ENCODE measurements at places on chromosomes 3 and 15.

DNA sequence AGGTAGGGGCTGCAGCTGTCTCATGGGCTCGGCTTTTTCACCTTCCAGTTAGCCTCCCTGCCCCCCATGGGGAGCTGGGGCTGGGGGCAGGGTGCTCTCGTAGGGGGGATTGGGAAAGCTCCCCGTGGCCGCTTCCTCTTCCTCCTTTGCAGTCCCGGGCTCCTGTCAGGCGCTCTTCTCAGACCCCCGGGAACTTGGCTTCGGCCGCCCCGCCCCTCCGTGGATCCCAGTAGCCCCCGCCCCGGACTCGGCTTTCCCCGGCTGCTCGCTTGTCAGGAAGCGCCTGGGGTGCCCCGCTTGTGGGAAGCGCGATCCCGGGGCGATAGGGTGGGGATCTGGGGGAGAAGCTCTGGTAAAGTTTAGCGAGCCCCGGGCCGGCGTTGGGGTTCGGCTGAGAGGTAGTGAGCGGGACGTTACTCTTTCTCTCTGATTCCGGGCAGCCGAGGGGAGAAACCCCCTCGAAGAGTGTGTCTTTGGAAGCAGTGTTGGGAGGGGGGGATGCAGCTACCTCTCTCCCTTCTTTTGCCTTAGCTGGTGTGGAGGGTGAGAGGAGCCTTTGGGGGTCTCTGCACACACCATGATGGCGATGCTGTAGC, 611 bp downstream of the PIAS1 start:
- 0 out of 3 replicates have a peak, but pooled peaks cover 1% of the 10 kb centered on the region for H3K36me3 ChIP-seq
- DNase-seq, result peak; percentile 44
- peaks cover 51% of the 10 kb centered on the region for H3K4me1 ChIP-seq

DNA sequence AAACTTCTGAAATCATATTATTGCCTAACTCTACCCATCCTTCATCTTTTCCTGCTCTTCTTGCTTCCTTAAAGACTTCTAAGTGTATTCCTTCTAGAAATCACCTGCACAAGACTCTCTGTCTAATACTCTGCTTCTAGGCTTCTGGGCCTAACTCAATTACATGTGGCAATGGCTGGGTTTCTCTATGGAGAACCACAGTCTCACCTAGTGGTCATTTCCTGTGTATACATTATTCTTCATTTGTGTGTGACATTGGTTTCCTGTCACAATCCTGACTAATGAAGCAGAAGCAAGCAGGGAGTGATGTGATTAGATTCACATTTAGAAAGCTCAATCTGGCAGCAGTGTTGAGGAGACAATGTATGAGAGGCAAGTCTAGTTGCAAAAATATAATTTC, 16.9 kb upstream of the CLDN1 start:
- peak; percentile 37 for DNase-seq
- H3K4me1 ChIP-seq, result peaks cover 30% of the 10 kb centered on the region
- no peaks in the 10 kb centered on the region for H3K27me3 ChIP-seq
- H3K4me3 ChIP-seq, result no peak overlapping the region
- H3K27ac ChIP-seq, result no peak overlapping the region

GRCh38 chr15:82315519-82316246, 33.6 kb downstream of the GOLGA6L10 start:
- no peaks in the 10 kb centered on the region for H3K36me3 ChIP-seq
- no peak overlapping the region for H3K27ac ChIP-seq
- no peaks in the 10 kb centered on the region for H3K4me1 ChIP-seq
- no peak overlapping the region for H3K4me3 ChIP-seq
- no peak for DNase-seq
- peaks cover 12% of the 10 kb centered on the region for H3K27me3 ChIP-seq

- no peaks in the 10 kb centered on the region for H3K36me3 ChIP-seq
- H3K4me1 ChIP-seq, result peaks cover 53% of the 10 kb centered on the region
- H3K27me3 ChIP-seq, result no peaks in the 10 kb centered on the region
- H3K27ac ChIP-seq, result peak overlapping the region; percentile 45
- no peak overlapping the region for H3K4me3 ChIP-seq
Observed at GRCh38 chr15:67611370-67612369, 69.2 kb downstream of the MAP2K5 start.

DNA sequence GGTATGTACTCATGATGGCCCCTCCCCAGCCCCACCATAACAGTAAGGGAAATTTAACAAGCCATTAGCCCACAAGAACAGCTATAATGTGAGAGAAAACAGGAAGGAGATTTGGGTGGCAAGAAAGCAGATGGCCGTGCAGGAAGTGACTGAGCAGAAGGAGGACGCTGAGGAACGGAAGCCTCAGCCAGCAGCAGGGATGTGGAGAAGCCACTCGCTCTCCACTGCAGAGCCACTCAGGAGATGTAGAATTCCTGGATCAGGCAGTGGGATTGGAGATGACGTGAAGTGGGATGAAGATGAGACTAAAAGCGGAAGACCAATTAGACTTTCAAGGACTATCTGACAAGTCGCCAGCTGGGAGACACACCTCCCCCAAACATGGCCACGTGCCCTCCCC, 31.2 kb downstream of the PRR23E start:
- H3K4me1 ChIP-seq, result peaks cover 13% of the 10 kb centered on the region
- H3K27ac ChIP-seq, result no peak overlapping the region
- H3K4me3 ChIP-seq, result no peak overlapping the region

DNA sequence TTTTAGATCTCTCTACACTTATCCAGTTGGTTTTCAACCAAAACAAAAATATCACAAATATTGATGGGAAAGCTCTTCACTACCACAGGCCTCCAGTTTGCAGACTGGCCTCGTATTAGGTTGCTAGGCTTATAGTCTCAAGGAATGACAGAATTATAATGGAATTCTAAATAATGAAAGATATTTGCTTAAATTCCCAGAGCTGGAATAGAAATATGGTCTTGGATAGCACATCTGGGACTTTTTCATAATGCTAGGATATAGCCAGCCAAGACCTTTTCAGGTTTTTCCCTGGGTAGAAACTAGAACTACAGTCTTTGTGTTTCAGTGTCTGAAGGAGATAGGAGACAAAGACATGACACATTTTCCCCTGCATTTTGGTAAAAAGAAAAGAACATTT, 121.9 kb upstream of the STAC start:
- H3K27me3 ChIP-seq, result no peaks in the 10 kb centered on the region
- no peaks in the 10 kb centered on the region for H3K4me1 ChIP-seq
- no peak overlapping the region for H3K4me3 ChIP-seq
- no peaks in the 10 kb centered on the region for H3K36me3 ChIP-seq

DNA sequence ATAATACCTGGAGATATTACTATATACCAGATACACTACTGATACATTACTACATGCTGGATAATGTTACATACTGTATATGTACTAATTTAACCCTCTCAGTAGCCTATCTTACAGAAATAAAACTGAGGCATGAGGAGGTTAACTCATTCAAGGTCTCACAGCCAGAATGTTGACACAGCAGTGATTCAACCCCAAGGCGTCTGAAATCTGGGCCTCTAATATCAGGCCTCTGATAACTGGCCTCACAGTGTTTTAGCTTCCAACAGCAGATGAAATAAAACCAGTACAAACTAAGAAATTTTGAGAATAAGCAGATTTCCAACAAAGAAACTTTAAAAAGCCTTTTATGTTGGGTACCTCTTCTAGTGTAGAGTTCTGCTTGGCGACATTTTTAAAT, 23.4 kb downstream of the DZIP1L start:
- no peak overlapping the region for H3K4me3 ChIP-seq
- no peaks in the 10 kb centered on the region for H3K27me3 ChIP-seq
- H3K4me1 ChIP-seq, result no peaks in the 10 kb centered on the region
- no peak for DNase-seq
- H3K36me3 ChIP-seq, result no peaks in the 10 kb centered on the region

- no peaks in the 10 kb centered on the region for H3K36me3 ChIP-seq
- no peaks in the 10 kb centered on the region for H3K4me1 ChIP-seq
- H3K27ac ChIP-seq, result no peak overlapping the region
- DNase-seq, result no peak
- no peaks in the 10 kb centered on the region for H3K27me3 ChIP-seq
- H3K4me3 ChIP-seq, result no peak overlapping the region
Observed at GRCh38 chr3:127438371-127438770, 150.5 kb upstream of the PRR20G start.

- H3K4me1 ChIP-seq, result peaks cover 38% of the 10 kb centered on the region
- H3K4me3 ChIP-seq, result no peak overlapping the region
- DNase-seq, result no peak
- peaks cover 3% of the 10 kb centered on the region for H3K27me3 ChIP-seq
- no peak overlapping the region for H3K27ac ChIP-seq
Observed at GRCh38 chr3:161395115-161396012, 24.0 kb upstream of the SPTSSB start.

DNA sequence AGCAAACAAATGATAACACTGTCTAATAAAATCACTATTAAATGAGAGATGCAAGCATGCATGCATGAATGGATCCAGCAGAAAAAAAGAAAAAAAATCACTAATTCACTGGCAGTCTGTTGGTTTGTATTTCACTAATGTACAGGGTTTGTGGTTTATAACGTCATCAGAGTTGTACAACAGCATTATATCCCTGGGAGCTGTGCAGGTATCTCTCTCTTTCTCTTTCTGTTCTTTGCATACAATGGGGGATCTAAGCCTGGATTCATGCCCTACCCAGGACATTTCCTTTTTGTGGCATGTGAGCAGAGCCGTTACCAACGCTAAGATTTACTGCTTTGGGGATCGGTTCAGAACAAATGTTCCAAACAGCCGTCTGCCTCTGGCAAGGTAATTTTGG, 229.5 kb downstream of the SOX2 start:
- no peak overlapping the region for H3K27ac ChIP-seq
- no peaks in the 10 kb centered on the region for H3K4me1 ChIP-seq
- DNase-seq, result no peak
- H3K27me3 ChIP-seq, result no peaks in the 10 kb centered on the region
- no peaks in the 10 kb centered on the region for H3K36me3 ChIP-seq

DNA sequence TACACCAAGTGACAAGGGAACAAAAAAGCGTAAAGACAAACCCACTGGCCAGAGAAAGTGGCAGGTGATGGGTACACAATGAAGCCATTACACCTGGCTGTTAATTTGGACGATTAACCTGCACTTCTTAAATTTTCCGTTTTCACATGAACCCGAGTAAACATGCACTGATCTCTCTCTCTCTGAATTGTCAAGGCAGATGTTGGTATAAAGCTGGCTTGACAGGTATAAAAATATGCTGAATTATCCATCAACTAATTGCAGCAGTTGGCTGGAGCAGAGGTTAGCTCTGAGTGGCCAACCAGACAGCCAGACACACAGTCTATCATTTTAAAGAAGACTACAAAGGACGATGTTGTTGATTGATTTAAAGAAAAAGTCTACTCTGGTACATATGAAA, 561.7 kb upstream of the ALCAM start:
- no peak overlapping the region for H3K4me3 ChIP-seq
- H3K36me3 ChIP-seq, result no peaks in the 10 kb centered on the region

DNA sequence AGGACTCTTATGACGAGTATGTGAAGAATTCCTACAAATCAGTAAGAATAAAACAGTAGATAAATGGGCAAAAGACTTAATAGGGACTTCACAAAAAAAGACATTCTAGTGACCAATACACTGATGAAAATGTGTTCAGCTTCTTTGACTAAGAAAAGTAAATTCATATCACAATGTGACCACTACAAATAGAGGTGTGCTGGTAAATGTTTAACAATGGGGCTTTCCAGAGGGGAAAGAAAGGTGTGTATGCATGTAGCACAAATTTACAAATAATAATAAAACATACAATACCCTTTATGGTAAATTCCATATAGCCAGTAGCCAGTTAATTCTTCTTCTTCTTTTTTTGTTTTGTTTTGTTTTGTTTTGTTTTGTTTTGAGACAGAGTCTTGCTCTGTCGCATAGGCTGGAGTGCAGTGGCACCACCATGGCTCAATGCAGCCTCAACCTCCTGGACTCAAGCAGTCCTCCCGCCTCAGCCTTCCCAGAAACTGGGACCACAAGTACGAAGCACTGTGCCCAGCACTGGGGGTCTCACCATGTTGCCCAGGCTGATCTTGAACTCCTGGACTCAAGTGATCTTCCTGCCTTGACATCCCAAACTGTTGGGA, 17.5 kb upstream of the NMD3 start:
- H3K4me1 ChIP-seq, result no peaks in the 10 kb centered on the region
- DNase-seq, result no peak
- no peaks in the 10 kb centered on the region for H3K36me3 ChIP-seq
- peaks cover 4% of the 10 kb centered on the region for H3K27me3 ChIP-seq
- no peak overlapping the region for H3K4me3 ChIP-seq

DNA sequence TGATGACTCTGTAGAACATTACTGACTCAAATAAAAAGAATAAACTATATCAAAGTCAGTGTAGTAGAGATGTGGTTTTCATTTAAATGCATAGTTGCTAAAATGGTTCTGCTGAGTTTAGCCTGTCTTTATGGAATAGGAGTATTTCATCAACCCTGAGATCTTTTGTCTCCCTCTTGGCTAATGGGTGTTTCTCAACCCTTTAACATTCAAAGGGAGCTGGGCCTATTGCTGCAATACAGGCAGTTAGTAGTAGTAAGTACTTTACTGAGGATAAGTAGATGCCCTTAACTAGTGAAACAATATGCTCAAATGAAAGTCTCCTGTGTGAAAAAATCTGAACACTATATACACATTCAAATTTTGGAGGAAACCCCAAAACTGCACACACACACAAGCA, 184.7 kb upstream of the TTC14 start:
- no peak overlapping the region for H3K4me3 ChIP-seq
- H3K36me3 ChIP-seq, result no peaks in the 10 kb centered on the region

GRCh38 chr3:33936921-33937525, 138.6 kb downstream of the PDCD6IP start:
- H3K27ac ChIP-seq, result no peak overlapping the region
- H3K36me3 ChIP-seq, result no peaks in the 10 kb centered on the region
- no peak overlapping the region for H3K4me3 ChIP-seq
- no peaks in the 10 kb centered on the region for H3K27me3 ChIP-seq
- H3K4me1 ChIP-seq, result no peaks in the 10 kb centered on the region

- H3K36me3 ChIP-seq, result no peaks in the 10 kb centered on the region
- no peaks in the 10 kb centered on the region for H3K27me3 ChIP-seq
- H3K27ac ChIP-seq, result no peak overlapping the region
- DNase-seq, result no peak
- H3K4me1 ChIP-seq, result peaks cover 26% of the 10 kb centered on the region
Observed at GRCh38 chr15:77035999-77036471, 34.9 kb downstream of the TSPAN3 start.

DNA sequence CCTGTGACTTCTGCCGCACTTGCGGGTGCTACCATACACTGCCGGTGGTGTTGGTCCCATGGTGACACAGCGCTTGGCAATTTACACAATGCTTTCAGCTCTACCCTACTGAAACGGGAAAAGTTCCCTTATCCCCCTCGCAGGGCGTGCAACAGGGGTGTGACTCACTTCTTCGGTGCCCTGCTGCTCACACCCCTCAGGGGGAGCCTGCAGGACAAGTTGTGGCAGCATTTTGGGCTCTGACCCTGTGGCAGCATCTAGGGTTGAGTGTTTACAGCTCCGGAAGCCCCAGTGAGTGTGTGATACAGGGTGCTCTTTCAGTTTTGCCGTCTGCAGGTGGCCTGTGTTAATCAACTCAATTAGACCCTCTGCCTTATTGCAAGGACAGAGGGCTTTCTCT, 324.7 kb upstream of the RGMA start:
- no peak overlapping the region for H3K4me3 ChIP-seq
- no peaks in the 10 kb centered on the region for H3K36me3 ChIP-seq
- H3K27ac ChIP-seq, result no peak overlapping the region
- no peak for DNase-seq
- H3K27me3 ChIP-seq, result peaks cover 40% of the 10 kb centered on the region

- H3K27me3 ChIP-seq, result peaks cover 70% of the 10 kb centered on the region
- H3K27ac ChIP-seq, result no peak overlapping the region
- peak overlapping the region; percentile 63 for H3K4me3 ChIP-seq
Observed at GRCh38 chr15:74958320-74958907, 1.8 kb upstream of the RPP25 start.

All from HepG2 (cell line).